ENCODE measurements at places on chromosomes 16 and 17.
A peak's percentile ranks its signal among the peaks of the same experiment; 100 is the strongest.

DNA sequence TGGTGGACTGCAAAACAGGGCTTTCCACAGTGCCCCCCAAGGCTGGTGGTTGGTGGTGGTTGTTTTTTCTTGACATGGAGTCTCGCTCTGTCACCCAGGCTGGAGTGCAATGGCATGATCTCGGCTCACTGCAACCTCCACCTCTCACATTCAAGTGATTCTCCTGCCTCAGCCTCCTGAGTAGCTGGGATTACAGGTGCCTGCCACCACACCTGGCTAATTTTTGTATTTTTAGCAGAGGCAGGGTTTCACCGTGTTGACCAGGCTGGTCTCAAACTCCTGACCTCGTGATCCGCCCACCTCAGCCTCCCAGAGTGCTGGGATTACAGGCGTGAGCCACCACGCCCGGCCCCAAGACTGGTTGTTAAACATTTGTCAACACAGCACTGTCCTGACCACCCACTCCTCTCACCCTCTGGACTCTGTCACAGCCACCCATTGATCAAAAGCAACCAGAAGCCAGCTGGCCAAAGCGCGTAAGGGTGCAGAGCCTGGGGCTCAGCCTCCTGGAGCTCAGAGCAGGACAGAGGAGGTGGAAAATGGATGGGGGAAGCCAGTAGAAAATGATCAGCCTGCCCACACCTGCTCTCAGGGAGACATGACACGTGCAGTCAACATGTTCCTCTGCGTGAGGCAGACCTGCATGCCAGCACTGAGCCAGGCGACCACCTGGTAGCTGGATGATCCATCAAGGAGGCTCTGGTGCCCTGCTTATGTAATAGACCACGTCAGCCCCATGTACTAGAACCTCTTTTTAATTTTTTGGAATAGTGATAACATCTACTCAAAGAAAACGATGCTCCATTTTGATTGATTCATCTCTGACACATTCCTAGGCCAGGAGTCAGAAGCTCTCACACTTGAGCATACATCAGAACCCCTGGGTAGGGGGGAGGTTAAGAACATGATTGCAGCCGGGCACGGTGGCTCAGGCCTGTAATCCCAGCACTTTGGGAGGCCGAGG, 14.8 kb upstream of the OSGIN1 start:
- DNase-seq = no peak

- no peak for DNase-seq
Observed at GRCh38 chr17:79026376-79027273, 2.7 kb downstream of the C1QTNF1 start.

DNA sequence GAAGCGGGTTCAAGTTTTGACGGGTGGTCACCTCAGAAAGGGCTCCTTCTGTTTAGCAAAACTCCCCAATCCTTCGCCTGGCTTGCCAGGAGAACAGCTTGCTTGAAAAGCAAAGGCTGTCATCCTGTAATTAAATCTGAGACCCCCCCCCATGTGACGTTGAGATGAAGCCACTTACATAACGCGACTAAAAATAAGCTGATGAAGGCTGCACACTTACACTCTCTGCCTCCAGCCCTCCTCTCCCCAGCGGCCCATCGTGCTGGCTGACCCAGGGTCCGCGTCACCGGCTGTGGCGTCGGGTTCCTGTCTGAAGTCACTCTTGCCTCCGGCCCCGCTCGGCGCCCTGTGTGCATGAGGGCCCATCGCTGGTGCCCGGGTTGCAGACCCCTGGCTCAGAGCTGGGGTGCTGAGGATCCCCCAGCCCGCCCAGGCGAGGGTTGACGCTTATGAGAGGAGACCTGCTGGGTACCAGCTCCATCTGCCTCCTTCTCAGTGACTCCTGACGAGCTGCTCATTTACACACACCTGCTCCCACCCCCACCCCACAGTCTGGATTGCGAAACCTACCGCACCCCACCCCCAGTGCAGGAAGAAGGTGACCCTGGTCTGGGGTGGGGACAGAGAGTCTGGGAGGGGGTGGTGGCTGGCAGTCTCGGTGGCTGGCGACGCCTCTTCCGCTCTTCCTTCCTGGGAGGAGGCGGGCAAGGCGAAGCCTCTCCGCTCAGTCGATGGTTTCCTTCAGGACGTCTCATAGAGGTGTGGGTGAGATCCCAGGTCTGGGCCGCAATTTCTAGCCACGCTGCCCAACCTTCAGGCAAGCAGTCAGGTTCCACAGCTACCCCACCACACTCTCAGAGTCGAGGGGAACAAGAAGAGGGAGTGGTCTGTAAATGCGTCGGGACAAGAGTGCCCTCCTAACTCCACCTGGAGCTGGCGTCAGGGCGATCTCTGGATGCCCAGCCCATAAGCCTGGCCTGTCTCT, 3.1 kb upstream of the BAIAP2 start:
- peak; percentile 98 for DNase-seq

DNA sequence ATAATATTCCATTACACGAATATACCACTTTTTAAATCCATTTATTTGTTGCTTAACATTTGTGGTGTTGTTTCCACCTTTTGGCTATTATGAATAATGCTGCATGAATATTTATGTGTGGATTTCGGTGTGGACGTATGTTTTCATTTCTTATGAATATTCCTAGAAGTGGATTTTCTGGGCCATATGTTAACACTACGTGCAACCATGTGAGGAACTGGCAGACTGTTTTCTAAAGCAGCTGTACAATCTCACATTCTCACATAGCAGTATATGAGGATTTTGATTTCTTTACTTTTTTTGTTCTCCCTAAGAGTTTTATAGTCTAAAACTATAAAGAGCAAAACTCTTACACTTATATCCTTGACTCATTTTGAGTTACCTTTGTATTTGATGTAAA, 143.4 kb downstream of the MAP2K4 start:
- no peak for DNase-seq

DNA sequence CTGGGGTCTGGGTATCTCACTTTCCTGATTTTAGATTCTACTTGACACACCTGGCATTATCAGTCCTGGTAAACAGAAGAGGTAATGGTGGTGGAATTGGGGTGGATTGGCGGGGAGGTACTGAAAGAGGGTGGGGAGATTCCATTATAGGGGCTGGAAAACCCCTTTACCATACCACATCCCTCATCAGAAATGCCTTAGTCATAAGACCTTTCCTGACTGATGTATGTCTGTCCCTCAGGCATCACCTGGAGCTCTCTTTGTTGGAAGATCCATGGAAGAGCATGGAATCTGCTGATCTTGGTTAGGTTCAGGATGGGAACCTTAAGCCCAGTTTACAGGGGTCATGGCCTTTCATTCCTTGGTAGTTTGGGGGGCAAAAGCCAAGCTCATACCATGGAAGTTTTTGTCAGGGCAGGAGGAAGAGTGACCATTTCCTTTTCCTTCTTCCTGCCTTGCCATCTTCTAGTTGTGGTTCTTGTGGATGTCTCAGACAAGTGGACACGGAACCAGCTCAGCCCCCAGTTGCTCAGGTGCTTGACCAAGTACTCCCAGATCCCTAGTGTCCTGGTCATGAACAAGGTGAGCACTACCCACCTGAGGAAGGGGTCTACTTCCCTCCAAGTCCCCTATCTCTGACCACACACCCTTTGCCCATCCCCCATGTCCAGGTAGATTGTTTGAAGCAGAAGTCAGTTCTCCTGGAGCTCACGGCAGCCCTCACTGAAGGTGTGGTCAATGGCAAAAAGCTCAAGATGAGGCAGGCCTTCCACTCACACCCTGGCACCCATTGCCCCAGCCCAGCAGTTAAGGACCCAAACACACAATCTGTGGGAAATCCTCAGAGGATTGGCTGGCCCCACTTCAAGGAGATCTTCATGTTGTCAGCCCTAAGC, 3.3 kb downstream of the ERAL1 start:
- DNase-seq = no peak

DNA sequence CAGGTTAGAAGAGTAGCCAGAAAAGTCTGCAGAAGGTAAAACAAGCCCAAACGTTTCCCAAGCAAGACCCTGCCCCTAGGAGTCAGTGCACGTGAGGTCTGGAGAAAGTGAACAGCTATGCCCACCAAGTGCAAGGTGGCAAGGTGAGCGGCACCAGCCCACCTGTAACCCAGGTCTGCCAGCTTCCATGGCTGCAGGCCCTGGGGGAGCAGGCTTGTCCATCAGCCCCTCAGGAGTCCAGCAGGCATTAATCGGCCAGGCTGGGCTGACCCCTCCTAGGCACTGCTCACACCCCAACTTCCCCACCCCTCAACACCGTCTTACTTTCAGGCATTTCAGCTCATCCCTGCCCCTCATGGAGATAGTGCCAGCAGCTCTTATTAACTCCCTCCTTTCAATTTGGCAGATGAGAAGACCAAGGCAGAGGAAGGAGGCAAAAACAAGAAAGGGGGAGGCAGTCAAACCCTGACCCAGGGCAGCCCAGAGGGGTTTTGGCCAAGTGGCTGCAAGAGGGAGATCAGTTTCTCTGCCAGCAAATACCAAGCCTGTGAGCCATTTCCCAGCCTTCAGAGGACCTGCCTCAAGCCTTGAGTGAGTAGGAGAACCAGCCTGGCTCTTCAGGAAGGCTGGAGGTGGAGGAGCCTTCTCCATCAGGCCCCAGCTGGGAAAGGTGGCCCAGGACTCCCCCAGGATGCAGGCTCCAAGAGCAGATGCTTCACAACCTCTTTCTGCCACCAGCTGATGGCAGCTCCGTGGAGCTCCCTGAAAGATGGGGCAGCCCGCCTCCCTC, 14.7 kb downstream of the BEAN1 start:
- DNase-seq = no peak

GRCh38 chr17:50778988-50779387, 11.7 kb upstream of the ANKRD40CL start:
- DNase-seq = no peak

- peak; percentile 50 for DNase-seq
Observed at GRCh38 chr16:67563708-67564468, 1.6 kb downstream of the CTCF start.

DNA sequence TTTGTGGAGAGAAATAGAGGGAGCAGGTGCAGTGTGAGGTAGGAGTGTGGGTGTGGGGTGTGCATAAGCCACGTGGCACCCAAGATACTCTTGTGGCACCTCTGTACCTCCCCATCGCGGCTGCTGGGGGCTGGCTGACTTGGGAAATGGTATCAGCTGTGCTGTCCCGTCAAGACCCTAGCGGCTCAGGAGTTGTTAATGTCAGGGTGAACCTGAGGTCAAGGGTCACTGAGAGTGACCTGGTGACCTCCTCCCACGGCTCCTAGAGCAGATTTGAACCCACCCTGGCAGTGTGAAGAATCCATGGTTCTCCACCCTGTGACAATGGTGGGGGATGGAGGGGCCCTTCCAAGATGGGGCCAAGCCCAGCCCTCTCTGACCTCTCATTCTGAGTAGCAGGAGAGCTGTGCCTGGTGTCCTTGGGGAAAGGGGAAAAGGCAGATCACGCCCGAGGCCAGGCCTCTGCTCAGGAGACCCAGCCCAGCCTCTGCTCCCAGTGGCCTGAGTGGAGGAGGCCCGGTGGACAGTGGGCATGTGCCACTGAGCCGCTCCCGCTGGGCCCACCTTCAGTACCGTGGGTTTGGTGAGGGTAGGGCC, 3.0 kb upstream of the WFIKKN2 start:
- DNase-seq = no peak

GRCh38 chr17:79936050-79936449, 96.8 kb upstream of the CBX4 start:
- DNase-seq = no peak

DNA sequence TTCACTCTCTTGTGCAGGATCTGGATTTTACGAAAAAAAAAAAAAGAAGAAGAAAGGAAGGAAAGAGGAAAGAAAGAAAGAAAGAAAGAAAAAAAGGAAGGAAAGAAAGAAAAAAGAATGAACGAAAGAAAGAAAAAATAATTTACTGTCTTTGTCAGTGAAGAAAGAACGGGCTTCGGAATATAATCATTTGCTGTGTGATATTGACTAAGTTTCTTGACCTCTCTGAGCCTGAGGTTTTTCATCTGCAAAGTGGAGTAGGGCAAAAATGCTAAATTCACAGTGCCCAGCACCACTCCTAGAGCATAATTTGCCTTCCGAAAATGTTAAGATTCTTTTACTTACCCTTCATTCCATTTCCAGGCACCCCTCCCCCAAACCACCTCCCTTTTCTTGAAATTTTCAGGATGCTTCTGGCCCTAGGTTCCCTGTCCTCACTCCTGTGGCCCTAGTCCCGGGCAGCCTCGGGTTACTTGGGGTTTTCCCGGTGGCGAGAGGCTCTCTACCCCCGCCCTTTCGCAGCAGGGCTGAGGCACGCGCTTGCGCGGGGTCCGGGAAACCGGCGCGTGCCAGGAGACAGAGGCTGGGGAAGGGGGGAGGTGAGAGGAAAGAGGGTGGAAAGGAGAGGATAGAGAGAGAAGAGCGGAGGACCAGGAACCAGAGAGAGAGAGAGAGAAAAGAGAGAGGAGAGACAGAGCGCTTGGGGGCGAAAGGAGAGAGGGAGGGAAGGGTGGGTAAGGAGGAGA, at the start of gene CNTNAP1:
CNTNAP1 (plus strand) TSS at position 556 of the 746 bp plus-strand sequence. CDS start 299 bp downstream, outside the sequence.
- DNase-seq = peak; percentile 72

- DNase-seq = no peak
Observed at GRCh38 chr16:3799354-3799753, 81.2 kb downstream of the CREBBP start.

DNA sequence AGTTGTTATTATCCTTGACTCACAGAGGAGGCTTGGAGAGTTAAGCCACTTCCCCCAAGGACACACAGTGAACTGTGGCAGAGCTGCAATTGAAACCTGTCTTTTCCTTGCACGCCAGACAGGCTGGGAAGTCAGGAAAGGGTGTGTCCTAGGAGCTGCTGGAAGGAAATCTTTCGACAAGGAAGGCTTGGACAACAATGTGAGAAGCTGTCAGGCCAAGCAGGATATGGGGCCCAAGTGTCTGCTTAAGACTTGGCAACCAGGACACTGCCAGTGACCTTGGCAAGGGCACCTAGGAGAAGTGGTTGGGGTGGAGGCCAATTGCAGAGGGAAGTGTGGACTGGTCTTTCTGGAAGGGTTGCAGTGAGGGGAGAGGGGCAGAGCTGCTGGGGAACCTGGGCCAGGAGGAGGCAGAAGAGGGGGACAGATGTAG, 2.1 kb upstream of the CAMKK1 start:
- DNase-seq = no peak

GRCh38 chr16:10920726-10921427, 21.4 kb downstream of the DEXI start:
- no peak for DNase-seq

DNA sequence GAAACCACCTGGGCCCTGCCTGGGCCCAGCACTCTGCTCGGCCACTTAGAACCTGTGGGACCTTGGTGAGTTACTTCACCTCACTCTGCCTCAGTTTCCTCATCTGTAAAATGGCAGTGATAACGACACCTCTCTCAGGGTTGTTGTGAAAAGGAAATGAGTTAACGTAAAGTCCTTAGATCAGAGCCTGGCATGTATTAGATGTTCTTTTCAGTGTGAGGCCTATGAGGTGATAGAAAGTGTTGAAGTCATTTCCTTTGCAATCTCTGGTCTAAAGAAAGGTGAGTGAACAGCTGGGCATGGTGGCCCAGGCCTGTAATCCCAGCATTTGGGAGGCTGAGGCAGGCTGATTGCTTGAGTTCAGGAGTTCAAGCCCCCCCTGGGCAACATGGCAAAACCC, 51.7 kb upstream of the LGALS9 start:
- no peak for DNase-seq

All from NCI-H524 (cell line).